ENCODE measurements at places on chromosomes 12 and 14. TPM values are rescaled to one million over a fixed set of nuclear protein-coding genes. Genes with fewer than 3 reads are reported as not detected.

Gene SPRYD3
- total RNA-seq = 9.0 TPM

Gene PRKCH
- total RNA-seq = 32.5 TPM

Gene GLI1
- total RNA-seq = under 0.01 TPM

Gene KLRB1
- not detected for total RNA-seq

Gene P2RX2
- total RNA-seq = not detected

Gene ETFRF1
- 8.7 TPM for total RNA-seq

Gene SLC16A7
- 13.9 TPM for total RNA-seq

Gene SLC10A1
- not detected for total RNA-seq

Gene ZNF219
- total RNA-seq = 23.1 TPM

Gene LBHD2
- not detected for total RNA-seq

Gene PDZRN4
- total RNA-seq = not detected

Gene FSCB
- not detected for total RNA-seq

Gene SYNE3
- 4.6 TPM for total RNA-seq

Gene PIP4K2C
- 47.5 TPM for total RNA-seq

Gene TMTC2
- total RNA-seq = 8.5 TPM

Gene TPPP2
- total RNA-seq = not detected

Gene RPGRIP1
- not detected for total RNA-seq

Gene FICD
- total RNA-seq = 1.9 TPM

Gene KRT7
- 1,618 TPM for total RNA-seq

Gene MIP
- not detected for total RNA-seq

Gene TMEM120B
- total RNA-seq = 13.9 TPM

Gene SDSL
- total RNA-seq = 4.8 TPM

Gene SLC5A8
- total RNA-seq = not detected

Gene NGB
- total RNA-seq = 0.24 TPM

Gene BDKRB2
- 0.64 TPM for total RNA-seq

Gene KCNJ8
- 0.48 TPM for total RNA-seq

Gene FAM181A
- total RNA-seq = not detected

Gene FOXN4
- not detected for total RNA-seq

Gene ISM2
- total RNA-seq = under 0.01 TPM

Gene MANSC4
- not detected for total RNA-seq

Gene HOXC11
- total RNA-seq = 0.24 TPM

All from tracheal epithelial cell (primary cell).